ENCODE measurements at places on chromosomes 7 and 10.
A peak's percentile ranks its signal among the peaks of the same experiment; 100 is the strongest.

DNA sequence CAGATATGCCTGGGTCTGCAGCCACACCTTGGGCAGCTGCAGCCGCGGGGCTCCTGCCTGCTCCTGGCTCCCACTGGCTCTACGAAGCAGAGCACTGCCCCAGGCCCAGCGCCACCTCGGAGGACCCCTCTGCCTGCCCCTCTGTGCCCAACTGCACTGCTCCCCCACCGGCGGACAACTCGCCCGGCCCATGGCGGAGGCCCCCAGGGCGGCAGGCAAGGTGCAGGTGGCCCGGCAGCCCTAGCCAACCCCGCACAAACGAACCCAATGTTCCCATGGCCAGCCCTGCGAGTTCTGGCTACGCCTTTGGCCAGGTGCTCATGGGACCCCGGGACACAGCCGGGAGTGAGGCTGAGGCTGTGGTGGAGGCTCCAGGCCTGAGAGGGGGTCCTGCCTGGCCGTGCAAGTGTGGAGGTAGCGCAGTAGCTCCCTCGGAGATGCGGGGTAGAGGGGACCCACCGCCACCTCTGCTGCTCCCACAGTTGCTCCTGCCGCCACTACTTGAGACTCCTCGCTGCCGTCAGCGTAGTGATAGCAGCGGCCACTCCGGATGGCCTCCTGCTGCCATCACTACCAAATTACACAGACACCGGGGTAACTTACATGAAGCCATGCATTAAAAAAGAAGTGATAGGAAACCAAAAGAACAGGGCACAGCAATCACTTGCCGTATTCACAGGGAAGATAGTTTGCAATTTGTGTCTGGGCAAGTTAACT is 97.3 kb upstream of the SP4 start:
- no peak for DNase-seq

DNA sequence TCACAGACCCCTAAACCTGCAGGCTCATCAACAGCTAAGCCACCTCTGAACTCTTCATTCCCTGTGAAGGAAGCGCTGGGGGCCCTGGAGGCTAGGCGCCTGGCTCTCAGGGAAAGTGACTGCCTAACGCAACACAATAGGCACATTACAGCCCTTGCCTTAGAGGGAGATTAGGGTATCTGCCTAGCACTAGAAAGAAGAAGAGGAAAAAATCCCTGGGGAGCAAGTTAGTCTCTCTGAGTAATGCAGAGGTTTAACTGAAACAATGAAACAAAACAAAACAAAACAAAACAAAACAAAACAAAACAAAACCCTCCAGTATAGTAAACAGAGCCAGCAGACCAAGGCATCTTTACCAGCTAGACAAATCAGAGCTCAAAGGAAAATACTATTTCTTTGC is 2.6 kb downstream of the ZNF777 start:
- DNase-seq, result no peak

- DNase-seq, result no peak
Observed at GRCh38 chr7:116356979-116357378, 142.6 kb upstream of the CAV2 start.

GRCh38 chr10:37478381-37478780 is 353.0 kb downstream of the ANKRD30A start:
- DNase-seq, result no peak

DNA sequence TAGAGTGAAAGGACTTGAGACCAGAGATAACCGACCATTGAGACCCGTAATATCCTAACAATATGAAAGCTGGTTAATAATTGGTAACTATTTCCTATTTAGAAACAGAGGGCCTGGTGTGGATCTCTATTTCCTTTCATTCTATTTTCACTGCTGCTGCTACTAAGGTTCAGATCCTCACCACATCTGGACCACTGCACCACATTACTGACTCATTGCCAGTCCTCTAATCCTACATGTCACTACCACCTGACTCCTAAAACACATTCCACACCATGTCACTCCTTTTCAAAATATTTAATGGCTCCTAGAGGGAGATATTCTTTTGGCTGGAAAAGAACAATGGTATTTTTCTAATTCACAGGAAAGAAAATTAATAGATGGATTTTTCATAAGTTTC is 6.4 kb downstream of the USP54 start:
- no peak for DNase-seq

GRCh38 chr7:67006965-67007364 is 10.3 kb downstream of the TYW1 start:
- DNase-seq, result no peak

- no peak for DNase-seq
Observed at GRCh38 chr10:78028438-78029268, 662 bp downstream of the POLR3A start.

DNA sequence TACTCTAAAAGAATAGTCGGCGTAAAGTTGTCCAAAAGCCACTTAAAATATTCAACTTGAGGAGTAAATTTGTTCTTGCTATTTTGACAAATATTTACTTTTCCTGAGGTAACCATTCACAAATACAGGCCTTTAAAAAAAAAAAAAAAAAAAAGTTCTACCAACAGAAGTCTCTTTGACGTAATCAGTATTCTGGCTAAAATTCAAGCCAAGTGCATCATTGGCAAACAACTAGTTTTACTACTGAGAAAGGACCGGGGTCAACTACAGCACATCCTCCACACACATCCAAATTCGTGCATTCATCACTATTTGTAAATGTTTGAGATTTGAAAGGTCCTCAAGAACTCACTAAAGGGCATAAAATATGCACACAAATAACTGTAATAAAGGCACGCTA is 2.0 kb downstream of the OAT start:
- no peak for DNase-seq

GRCh38 chr7:100591596-100591995 is 5.5 kb downstream of the FBXO24 start:
- DNase-seq, result no peak

GRCh38 chr10:124830445-124830844 is 28.8 kb downstream of the ABRAXAS2 start:
- DNase-seq, result no peak

GRCh38 chr7:54419209-54419608 is 123.0 kb upstream of the VSTM2A start:
- no peak for DNase-seq

DNA sequence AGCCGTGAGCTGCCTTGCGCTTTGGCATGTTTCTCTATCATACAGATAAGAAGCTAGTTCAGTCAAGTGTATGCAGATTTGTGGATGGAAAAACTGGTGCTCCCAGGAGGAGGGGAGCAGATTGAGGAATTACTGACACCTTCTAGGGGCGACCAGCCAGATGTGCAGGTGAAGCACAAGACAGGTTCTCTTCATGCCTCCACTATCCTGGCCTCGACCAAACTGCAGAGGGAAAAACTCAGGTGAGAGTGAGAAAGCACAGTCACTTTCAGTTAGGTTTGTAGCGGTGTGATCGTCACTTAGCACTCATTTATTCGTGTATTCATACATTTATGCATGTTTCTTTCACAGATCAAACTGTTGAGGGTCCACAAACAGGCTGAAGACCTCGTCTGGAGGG is 600 bp upstream of the DBNL start:
- DNase-seq, result no peak

DNA sequence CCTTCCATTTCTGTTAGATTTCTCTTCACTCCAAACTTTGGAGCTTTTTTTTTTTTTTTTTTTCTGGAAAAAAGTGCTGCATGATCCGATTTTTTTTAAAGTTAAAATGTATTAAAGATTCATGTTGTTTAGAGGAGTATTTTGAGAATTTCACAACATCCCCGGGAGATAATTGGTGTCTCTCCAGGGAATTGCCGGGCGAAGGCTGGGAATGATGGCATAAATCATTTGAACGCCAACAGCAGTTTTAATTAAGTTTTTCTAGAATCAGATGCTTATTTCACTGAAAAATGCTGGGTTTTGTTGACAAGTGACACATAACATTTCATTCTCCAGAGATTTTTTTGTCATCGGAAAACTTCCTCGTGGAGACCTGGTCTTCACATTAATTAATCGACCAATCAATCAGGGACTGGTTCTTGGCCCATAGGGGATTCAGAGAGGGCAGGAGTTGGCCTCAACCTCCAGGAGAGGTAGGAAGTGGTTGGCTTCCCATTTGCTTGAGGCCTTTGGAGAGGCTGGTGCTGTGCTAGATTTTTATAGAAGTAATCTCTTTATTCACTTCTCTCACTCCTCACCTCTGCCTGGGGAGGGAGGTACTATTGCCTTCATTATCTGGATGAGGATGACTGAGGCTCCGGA is 439.4 kb downstream of the TYW1 start:
- DNase-seq, result no peak

- DNase-seq, result no peak
Observed at GRCh38 chr10:60597513-60597912, 180.8 kb upstream of the CDK1 start.

- DNase-seq, result no peak
Observed at GRCh38 chr7:98137134-98137825, 30.6 kb downstream of the LMTK2 start.

DNA sequence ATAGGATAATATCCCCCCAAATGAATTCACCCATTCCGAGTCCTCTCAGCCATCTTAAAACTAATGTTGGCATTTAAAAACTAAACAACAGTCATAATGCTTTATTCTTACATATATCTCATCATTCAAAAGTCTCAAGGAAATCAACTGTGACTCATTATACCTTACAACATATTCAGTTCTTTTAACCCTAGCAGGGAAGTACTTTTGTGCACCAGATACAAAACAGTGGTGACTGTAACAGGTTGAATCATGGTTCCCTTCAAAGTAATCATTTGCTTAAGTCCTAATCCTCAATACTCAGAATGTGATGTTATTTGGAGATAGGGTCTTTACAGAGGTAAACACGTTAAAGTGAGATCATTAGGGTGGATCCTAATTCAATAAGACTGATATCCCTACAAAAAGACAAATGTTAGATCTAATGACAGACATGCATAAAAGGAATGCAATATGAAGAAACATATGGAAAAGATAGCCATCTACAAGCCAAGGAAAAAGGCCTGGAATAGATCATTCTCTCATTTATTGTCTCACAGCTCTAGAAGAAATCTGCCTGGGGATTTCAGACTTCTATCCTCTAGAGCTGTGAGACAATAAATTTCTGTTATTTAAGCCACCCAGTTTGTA is 42.3 kb downstream of the RELN start:
- no peak for DNase-seq

DNA sequence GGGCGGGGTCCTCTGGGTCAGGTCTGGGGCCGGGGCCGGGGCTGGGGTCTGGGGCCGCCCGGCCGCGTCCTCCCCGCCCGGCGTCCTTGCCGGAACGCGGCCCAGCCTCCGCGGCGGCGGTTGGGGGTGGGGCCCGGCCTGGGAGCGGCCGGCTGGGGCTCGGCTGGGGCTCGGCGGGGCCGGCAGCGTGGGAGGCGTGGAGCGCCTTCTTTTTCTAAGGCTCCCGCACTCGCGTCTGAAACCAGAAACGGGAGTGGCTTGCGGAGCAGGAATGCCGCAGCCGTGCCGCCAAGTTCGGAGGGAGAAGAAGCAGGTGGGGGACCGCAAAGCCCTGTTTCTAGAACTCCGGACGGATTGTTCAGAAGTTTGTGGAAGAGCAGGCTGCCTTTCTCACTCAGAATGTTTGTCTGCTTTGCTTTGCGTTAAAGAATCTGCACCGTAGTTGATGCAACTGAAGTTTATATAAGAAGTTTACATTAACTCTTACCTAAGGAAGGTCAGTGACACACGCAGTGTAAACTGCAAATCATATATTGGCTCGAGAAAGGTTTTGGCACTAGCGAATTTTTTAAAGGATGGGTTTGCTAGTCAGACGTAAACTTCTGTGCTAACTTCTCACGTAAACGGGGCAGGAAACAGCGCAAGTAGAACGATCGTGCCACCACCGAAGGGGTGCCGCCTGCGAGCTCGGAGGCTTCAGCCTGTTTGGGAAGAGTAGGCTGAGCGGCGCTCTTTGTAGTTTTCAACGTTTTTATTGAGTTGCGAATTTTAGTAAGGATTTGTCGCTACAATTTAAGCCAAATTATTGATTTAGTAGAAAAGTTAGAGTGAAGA is 729 bp downstream of the DNAJB6 start:
- DNase-seq, result peak; percentile 78

DNA sequence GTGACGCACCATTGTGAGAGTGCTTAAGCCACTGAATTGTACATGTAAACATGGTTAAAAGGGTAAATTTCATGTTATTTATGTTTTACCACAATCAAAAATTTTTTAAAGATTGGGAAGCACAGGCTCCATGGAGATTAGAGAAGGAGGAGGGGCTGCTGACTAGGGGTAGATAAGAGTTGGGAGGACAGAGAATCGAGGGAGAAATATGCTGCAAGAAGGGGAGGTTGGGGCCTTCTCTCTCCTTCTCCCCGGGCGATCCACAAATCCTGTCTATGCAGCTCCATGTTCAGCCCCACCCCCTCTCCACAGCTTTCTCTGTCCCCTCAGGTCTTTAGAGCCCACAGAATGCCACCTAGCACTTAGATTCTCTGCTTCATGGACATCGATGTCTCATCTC is 12.1 kb downstream of the ZNF467 start:
- DNase-seq, result no peak

DNA sequence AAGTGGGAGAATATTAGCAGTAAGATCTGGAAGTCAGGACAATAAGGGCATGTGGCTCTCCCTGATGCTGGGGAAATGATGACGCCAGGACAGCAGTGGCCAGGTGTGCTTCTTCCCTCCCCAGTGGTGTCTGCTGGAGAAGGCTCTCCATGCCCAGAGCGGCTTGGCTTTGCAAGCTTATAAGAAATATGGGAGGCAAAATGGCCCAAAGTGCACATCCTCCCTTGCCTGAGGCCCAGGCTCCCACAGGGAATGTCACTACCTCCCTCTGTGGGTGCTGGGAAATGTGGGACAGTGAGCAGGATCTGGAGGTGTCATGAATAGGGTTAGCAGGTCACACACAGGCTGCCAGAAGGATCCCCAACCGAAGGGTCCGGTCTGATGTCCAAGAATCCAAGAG is 17.1 kb upstream of the ZNF488 start:
- no peak for DNase-seq

DNA sequence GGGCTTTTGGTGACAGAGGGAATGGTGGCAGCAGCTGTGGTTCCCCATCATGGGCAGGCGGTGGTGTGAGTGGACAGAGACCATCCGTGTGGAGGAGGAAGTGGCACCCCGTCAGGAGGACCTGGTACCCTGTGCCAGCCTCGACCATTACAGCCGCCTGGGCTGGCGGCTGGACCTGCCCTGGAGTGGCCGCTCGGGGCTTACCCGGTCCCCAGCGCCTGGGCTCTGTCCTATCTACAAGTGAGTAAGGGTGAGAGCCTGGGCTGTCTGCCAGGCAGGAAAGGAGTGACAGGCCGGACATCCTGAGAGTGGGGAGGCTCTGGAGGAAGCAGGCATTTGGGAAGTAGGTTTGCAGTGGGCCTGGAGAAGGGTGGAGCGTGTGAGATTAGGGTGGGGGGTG is 2.9 kb upstream of the ZNF467 start:
- no peak for DNase-seq

DNA sequence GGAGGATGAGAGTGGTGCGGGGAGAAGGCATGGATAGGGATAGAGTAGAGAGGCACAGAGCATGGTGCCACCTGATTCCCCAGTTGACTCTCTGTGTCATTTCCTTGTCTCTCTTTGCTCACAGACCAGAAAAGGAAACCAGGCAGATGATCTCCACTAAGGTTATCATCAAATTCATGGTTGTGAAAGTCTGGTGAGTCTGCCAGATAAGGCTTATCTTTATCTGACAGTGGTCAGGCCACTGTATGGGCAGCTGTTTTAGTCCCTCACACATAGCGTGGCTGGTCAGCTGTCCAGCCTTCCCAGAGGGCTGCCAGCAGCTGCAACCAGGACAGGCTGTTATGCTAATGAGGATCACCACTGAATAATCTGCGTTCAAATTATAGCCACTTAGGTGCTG is 99.0 kb downstream of the ADRA2A start:
- DNase-seq, result no peak
